MM.1S (cell line): ENCODE measurements at places on chromosomes 11 and 22.

GRCh38 chr11:124481365-124482323 is 36.1 kb upstream of the OR8B8 start:
- H3K27me3 ChIP-seq = no peaks in the 10 kb centered on the region
- H3K4me1 ChIP-seq = peaks cover 3% of the 10 kb centered on the region; the same call in 1 of the 2 replicates
- peak; percentile 54 for DNase-seq

DNA sequence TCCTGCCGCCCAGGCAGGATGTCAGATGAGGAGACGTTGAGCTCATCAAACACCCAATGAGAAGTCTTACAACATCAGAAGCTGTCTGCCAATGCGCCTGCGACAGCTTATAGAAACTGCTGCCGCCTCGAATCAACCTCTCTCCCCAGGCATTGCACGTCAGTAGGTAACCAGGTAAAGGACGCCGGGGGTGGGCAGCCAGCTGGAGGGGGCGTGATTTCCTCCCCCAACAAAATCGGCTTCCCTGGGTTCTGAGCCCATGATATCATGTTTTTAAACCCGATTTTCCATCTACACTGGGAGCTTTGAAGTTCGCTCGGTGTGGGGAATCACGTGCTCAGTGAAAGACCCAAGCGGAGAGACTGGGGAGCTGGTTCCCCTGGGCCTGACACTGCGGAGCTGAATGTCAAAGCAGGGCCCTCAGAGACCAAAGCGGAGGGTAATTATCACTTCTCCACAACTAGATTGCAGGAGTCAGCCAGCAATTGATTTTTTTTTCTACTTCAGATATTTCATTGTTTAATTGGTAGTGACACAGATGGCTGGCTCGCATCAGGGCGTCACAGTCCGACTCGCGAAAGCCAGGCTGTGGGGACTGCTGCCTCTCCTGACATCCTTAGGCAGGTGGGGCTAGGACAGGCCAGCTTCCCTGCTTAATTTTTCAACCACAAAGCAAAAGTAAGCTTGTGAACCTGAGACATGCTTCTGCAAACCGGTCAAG is 15.4 kb downstream of the FAM83F start:
- H3K27ac ChIP-seq = no peak overlapping the region
- no peaks in the 10 kb centered on the region for H3K36me3 ChIP-seq
- no peak overlapping the region for H3K4me3 ChIP-seq
- DNase-seq = no peak

DNA sequence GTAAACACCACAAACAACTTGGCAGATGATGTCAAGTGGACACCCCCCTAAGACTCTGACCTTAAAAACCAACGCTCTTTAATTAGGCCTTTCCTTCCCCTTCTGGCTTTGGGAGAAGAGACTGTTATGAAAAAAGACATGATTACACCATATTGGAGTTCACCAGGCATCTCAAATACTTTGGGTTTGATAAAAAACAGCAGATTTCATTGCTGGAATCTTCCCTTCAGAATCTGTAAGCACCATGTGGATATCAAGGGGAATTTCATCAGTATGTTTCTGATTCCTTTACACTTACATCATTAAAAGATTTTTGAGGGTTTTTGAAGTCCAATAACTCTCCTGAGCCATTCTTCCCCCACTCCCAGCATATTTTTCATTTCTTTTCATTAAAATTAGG is 85.6 kb downstream of the KIRREL3 start:
- no peak overlapping the region for H3K27ac ChIP-seq
- H3K36me3 ChIP-seq = no peaks in the 10 kb centered on the region
- no peak for DNase-seq
- H3K4me3 ChIP-seq = no peak overlapping the region
- H3K27me3 ChIP-seq = no peaks in the 10 kb centered on the region

GRCh38 chr11:14519597-14519916 is 629 bp downstream of the PSMA1 start:
- DNase-seq = no peak
- H3K27ac ChIP-seq = peak overlapping the region; percentile 88

DNA sequence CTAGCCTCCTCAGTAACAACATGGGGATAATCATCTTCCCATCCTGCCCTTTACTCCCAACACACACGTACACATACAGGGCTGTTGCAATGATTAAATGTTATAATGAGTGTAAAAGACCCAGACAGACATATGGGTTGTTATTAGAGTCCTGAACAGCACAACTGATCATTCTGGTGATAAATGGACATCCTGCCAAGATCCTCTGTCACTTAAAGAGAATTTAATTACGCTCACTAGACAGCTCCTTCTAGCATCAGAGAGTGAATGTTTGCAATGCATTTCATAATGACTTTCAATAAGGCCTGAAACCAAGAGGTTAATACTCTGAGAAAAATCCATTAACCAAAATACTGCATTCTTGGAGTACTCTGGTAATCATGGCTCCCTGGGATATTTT is 115.8 kb downstream of the KCNC1 start:
- H3K4me1 ChIP-seq = no peaks in the 10 kb centered on the region
- H3K36me3 ChIP-seq = no peaks in the 10 kb centered on the region
- H3K27ac ChIP-seq = no peak overlapping the region
- H3K27me3 ChIP-seq = no peaks in the 10 kb centered on the region

- no peaks in the 10 kb centered on the region for H3K27me3 ChIP-seq
- no peaks in the 10 kb centered on the region for H3K36me3 ChIP-seq
- H3K4me1 ChIP-seq = no peaks in the 10 kb centered on the region
- H3K4me3 ChIP-seq = no peak overlapping the region
- H3K27ac ChIP-seq = no peak overlapping the region
Measured at GRCh38 chr11:26949846-26950245, 44.1 kb upstream of the FIBIN start.

GRCh38 chr11:112770487-112770886 is 190.7 kb upstream of the NCAM1 start:
- H3K4me1 ChIP-seq = no peaks in the 10 kb centered on the region
- DNase-seq = no peak
- H3K27me3 ChIP-seq = no peaks in the 10 kb centered on the region
- no peak overlapping the region for H3K4me3 ChIP-seq
- no peaks in the 10 kb centered on the region for H3K36me3 ChIP-seq
- no peak overlapping the region for H3K27ac ChIP-seq

DNA sequence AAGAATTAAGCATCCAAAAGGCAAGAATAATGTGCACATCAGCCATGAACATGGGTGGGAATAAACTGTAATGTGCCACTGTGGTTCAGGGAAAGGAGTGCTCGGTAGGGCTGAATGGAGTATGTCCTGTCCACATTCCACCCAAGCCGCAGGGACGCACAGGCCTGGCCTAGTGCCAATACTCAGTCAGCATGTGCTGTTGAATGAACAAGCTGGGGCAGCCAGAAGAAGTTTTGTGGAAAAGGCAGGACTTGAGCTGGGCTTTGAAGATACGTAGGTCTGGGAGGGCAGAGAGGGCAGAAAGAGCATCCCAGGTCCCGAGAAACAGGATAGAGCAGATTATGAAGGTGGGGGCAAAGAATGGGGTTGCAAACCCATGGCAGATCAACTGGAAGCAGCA is 60.0 kb upstream of the PLET1 start:
- no peaks in the 10 kb centered on the region for H3K36me3 ChIP-seq
- DNase-seq = no peak
- no peak overlapping the region for H3K4me3 ChIP-seq
- no peaks in the 10 kb centered on the region for H3K27me3 ChIP-seq

- H3K36me3 ChIP-seq = no peaks in the 10 kb centered on the region
- DNase-seq = no peak
- peak overlapping the region; percentile 17; the same call in 1 of the 2 replicates for H3K27ac ChIP-seq
- peaks cover 10% of the 10 kb centered on the region for H3K4me1 ChIP-seq
- H3K4me3 ChIP-seq = no peak overlapping the region
Measured at GRCh38 chr11:87477321-87477720, 439.6 kb downstream of the TMEM135 start.

GRCh38 chr22:49159711-49160110 is 668.0 kb downstream of the BRD1 start:
- no peak for DNase-seq
- H3K4me1 ChIP-seq = no peaks in the 10 kb centered on the region
- H3K27ac ChIP-seq = no peak overlapping the region
- H3K27me3 ChIP-seq = peaks cover 73% of the 10 kb centered on the region

GRCh38 chr11:65530157-65530496 is 5.2 kb downstream of the SCYL1 start:
- no peak overlapping the region for H3K4me3 ChIP-seq
- H3K27me3 ChIP-seq = no peaks in the 10 kb centered on the region
- H3K4me1 ChIP-seq = peaks cover 6% of the 10 kb centered on the region

DNA sequence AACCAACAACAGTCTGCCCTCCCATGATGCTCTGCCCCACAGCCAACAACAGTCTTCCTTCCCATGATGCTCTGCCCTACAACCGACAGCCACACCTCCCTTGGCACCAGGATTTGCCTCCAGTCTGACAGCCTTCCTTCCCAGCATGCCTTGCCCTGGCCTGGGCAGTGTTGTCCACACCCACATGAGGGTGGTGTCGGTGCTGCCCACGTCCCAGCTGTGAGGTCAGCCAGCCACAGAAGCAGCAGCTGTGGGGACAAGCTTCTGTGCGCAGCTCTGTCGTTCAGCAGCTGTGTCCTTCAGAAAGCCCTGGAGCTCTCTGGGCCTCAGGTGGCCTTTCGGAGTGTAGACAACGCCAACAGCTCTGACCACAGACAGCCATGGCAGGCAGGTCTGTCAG is 1378.9 kb downstream of the BRD1 start:
- no peak overlapping the region for H3K4me3 ChIP-seq
- no peak overlapping the region for H3K27ac ChIP-seq
- no peaks in the 10 kb centered on the region for H3K27me3 ChIP-seq
- H3K36me3 ChIP-seq = no peaks in the 10 kb centered on the region

GRCh38 chr11:86805873-86806310 is 5.5 kb downstream of the PRSS23 start:
- no peak for DNase-seq
- no peak overlapping the region for H3K27ac ChIP-seq
- H3K4me1 ChIP-seq = 0 out of 2 replicates have a peak, but pooled peaks cover 8% of the 10 kb centered on the region
- H3K4me3 ChIP-seq = no peak overlapping the region

- no peaks in the 10 kb centered on the region for H3K36me3 ChIP-seq
- H3K4me3 ChIP-seq = no peak overlapping the region
- no peaks in the 10 kb centered on the region; the same call in 1 of the 2 replicates for H3K27me3 ChIP-seq
- no peak overlapping the region for H3K27ac ChIP-seq
Measured at GRCh38 chr11:76217653-76218160, 11.4 kb upstream of the WNT11 start.

- H3K4me1 ChIP-seq = no peaks in the 10 kb centered on the region
- H3K4me3 ChIP-seq = no peak within 1 kb of the TSS
- H3K27ac ChIP-seq = no peak within 1 kb of the TSS
- no peaks in the 10 kb centered on the region for H3K27me3 ChIP-seq
- no peak for DNase-seq
Measured at GRCh38 chr11:62269654-62270278, at the start of gene SCGB2A2. SCGB2A2 (plus strand) TSS chr11:62270158; CDS start chr11:62270217, 59 bp downstream.

DNA sequence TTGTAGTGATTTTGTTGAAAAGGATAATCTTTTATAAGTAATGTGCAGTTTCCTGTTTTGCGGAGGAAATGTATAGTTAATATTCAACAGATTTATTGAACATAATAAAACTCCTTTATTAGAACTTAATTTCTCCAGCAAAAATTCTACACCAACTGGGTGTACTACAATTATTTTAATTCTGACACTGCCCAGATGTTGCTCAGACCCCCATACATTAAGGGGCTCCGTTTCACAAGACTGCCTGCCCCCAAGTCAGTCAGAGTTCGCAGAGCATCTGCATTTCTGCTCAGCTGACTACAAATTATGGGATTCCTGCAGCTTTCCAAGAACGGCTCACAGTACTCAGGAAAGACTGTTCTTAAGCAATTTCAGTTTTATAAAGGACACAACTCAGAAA is 6.2 kb downstream of the CEP57 start:
- H3K27me3 ChIP-seq = no peaks in the 10 kb centered on the region
- DNase-seq = no peak
- H3K4me3 ChIP-seq = no peak overlapping the region
- H3K4me1 ChIP-seq = peaks cover 13% of the 10 kb centered on the region
- H3K27ac ChIP-seq = no peak overlapping the region

GRCh38 chr11:33695051-33695566 is 5.5 kb downstream of the C11orf91 start:
- no peak overlapping the region for H3K27ac ChIP-seq
- DNase-seq = no peak
- H3K4me1 ChIP-seq = peaks cover 6% of the 10 kb centered on the region; the same call in 1 of the 2 replicates
- H3K4me3 ChIP-seq = no peak overlapping the region
- no peaks in the 10 kb centered on the region for H3K36me3 ChIP-seq
- no peaks in the 10 kb centered on the region for H3K27me3 ChIP-seq

DNA sequence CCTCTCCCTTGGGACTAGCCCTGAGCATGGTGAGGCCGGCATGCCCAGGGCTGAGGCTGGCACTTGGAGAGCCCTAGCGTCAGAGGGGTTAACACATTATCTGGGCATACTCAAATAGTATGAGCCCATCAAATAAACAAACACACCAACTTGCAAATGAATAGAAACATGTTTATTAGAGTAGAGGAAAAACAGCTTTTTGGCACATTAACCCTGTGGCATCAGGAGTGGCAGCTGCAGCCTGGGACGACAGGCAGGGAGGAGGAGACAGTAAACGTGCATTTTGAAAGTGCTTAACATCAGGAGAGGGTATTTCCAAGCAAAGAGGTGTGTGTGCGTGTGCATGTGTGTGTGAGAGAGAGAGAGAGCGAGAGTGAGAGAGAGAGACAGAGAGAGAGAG is 684.9 kb downstream of the NTM start:
- no peak overlapping the region for H3K4me3 ChIP-seq
- no peak overlapping the region for H3K27ac ChIP-seq
- H3K36me3 ChIP-seq = no peaks in the 10 kb centered on the region
- DNase-seq = no peak

DNA sequence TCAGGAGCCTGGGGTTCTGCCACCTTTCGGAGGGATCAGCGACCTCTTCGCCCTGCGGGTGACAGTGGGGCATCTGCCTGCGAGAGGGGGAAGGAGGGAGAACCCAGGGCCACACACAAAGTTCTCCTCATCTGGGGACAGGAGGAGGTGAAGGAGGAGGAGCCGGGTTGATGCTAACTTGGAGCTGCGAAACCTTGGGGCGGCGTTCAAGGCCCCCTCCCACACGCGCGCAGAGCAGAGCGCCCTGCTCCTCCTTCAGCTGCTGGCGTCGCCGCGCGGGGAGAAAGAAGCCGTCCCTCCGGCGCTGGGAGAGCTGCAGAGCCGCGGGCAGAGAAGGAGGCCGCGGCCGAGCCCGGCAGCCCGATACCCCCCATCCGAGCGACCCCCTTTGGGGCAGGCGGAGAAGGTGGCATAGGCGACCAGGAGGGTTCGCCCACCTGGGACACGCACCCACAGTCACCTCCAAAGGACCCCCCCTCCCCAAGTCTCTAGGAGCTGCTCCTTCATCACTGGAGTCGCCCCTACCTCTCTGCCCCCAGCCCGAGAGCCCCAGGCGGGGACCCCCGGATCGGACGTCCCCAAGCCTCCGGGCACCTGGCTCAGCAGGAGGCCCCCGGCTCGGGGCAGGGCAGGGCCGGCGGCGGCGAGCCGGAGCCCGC is at the start of gene RASD2:
RASD2 (plus strand) TSS at position 237 of the 659 bp plus-strand sequence. CDS start 5,979 bp downstream, outside the sequence.
- peaks cover 51% of the 10 kb centered on the region for H3K27me3 ChIP-seq
- peak; percentile 43 for DNase-seq
- peak within 1 kb of the TSS; percentile 76 for H3K4me3 ChIP-seq
